ENCODE measurements at places on chromosomes 7 and 10.

- DNase-seq, result no peak
Observed at GRCh38 chr10:36640626-36641025, 484.8 kb upstream of the ANKRD30A start.

DNA sequence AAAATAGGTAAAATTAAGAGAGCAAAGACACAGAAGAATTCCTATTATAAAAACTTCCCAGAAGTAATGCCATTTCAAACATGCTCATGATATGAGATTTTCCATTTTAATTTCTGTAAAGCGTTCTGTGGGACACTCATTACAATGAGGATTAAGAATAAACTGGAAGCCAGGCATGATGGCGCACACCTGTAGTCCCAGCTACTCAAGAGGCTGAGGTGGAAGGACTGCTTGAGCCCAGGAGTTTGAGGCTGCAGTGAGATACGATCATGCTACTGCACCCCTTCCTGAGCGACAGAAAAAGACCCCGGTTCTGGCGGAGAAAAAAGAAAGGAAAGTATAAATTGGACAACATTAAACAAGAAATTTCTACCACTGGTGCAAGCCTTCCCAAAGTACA is 1.5 kb downstream of the DNA2 start:
- no peak for DNase-seq

DNA sequence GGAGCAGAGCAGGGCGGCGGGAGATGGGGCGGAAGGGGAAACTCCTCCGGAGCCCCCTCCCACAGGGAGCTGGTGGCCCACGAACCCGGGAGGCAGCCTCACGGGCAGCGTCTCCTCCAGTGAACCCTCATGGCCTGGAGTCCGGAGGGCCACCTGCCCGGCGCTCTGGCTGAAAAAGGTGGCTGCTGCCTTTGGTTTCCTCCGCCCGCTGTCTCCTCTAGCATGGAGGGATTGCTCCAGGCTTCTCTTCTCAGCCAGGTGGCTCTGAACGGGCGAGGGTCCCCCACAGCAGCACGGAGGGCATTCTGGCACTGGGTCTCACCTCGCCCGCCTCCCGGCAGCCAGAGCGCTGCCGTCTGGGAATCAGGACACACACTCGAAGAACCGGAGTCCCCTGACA is 177.3 kb upstream of the PFKP start:
- DNase-seq, result no peak

GRCh38 chr10:78745441-78745840 is 323.3 kb upstream of the ZMIZ1 start:
- DNase-seq, result no peak

GRCh38 chr7:142750321-142750938 is 1.2 kb downstream of the PRSS1 start:
- no peak for DNase-seq

DNA sequence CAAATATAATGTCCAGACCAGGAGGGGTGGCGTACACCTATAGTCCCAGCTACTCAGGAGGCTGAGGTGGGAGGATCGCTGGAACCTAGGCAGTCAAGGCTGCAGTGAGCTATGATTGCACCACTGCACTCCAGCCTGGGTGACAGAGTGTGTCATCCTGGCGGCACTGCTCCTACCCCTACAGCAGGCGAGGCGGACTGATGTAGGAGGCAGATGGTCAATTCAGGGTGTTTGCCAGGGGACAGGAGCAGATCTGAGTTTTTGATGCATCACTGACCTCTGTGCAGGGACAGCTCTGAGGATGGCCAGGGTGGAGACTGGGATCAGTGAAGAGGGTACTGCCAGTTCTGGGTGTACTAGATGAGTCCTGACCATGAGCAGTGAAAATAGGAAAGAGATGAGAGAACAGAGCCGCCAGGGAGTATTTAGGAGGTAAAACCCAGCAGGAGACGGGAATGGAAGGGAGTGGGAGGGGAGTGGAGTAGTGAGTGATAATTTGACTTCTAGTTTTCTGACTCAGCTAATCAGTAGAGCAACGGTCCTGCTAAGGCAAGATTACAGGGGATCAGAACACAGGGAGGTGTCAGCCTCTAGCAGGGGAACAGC is 75.3 kb downstream of the HIP1 start:
- no peak for DNase-seq

DNA sequence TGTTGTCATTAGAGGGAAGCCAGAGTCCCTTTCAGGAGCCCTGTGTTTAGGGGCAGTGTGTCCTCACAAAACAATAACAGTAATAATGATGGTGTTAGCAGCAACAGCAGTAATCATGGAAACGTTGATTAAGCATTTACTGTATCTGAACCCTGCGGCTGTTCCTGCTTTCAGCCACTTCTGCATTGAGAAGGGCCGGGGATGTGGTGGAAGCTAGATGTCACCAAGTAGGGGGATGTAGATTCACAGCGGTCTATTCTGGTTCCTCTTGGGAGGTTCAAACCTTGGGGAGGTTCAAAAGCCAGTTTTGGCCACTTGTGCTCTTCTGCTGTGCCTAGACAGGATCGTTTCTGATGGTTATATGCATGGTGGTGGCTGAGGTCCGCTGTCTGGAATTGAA is 44.8 kb downstream of the PRPF18 start:
- DNase-seq, result no peak

- DNase-seq, result no peak
Observed at GRCh38 chr10:1301143-1301542, 245.0 kb downstream of the WDR37 start.

DNA sequence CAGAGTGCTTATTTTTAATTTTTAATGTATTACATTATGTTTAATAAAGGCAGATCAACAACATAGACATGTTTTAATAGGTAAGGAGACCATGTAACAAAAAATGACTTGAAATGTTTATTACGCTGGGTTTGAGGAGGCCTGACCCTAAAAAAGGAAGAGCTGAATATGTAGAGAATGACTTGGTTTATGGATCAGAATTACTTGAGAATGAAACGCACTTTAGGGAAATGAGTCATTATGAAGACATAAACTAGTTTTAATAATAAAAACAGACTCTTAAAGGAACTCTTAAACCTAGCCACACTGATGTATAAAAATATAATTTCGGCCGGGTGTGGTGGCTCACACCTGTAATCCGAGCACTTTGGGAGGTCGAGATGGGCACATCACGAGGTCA is 56.5 kb downstream of the CTTNBP2 start:
- DNase-seq, result no peak

DNA sequence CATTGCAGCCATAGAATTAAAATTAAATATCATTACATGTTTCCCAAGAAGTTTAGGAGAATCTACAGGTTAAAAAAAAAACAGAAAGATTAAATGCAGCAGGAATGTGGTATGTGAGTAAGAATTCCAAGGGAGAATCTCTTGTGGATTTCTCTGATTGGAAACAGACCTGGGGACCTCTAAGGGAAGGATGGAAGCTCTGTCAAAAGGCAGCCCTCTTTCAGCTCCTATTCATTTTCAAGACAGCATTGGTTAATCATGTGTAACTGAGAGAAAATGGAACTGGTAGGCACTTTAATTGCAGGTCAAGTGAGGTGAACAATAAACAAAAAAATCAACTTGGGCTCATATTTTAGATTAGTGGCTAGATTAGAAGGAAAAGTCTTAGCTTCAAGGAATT is 81.4 kb upstream of the MTPN start:
- DNase-seq, result no peak

DNA sequence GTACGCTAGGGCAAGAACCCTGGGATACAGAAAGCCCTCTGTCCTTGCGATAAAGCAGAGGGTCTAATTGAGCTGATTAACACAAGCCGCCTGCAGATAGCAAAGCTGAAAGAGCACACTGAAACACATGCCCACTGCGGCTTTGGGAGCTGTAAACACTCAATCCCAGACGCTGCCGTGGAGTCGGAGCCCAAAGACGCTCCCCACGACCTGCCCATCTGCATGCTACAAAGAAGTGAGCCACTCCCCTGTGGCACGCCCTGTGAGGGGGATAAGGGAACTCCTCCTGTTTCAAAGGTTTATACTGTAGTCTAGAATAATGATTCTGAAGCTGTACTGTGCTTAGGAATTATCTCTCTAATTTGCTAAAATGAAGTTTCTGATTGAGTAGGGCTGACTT is 985.6 kb upstream of the GHITM start:
- DNase-seq, result no peak

DNA sequence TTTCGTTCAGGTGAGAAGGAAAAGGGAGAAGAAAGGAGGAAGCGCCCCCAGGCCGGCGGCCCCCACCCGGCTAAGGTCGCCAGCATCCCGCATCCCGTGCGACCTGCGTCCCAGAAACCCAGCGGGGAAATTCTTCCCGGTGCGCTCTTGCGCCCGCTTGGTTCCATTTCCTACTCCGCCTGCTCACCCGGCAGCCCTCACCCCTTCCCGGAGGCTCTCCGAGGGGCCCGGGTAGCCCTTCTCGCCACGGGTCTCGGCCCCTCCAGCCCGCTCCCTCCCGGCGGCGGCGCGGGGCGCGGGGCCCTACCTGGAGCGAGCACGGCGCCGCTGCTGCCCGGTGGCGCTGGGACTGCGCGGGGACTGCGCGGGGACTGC is at the start of gene PRKCQ:
Gene PRKCQ (minus strand): TSS at position 373 of the 375 bp plus-strand sequence. CDS start 65,141 bp downstream, outside the sequence.
- DNase-seq, result no peak

DNA sequence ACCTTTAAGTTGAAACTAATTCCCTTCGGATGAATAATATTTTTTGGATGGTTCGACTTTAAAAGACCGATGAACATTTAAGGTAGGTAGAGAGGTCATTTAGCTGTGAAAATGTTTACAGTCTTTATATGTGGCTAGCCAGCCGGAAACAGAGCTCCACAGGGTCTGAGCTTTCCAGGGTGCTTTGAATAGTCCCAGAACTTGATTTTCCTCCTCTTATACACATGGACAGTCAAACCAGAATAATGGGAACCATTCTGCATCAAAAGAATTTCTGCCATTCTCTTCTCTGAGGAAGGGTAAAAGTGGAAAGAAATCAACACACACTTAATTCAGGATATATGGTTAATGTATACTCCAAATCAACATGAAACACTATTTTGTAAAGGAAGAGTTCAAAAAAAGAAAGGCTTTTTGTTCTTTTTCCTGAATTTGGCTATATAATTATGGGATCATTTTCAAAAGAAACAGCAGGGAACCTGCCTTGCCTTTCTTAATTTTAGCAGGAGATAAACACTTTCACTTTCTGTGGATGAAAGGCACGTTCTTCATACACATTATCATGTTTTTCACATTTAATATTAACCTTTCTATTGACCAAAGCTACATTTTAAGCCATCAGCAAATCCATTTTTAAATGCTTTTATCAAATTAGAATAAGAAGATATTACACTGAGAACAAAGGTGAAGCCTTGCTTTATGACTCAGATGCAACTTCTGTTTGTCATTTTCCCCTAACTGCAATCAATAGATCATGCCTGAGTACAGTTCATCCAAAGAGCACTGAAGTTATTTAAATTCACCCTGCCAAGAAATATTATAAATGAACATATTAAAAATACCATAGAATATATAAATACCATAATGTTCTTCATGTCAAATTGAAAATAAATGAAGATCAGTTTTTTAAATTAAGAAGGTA is 307.3 kb downstream of the THSD7A start:
- DNase-seq, result no peak

GRCh38 chr10:77296534-77297392 is 340.8 kb downstream of the KCNMA1 start:
- DNase-seq, result no peak

GRCh38 chr10:26860443-26861204 is at the start of gene ABI1:
ABI1 (minus strand) TSS chr10:26860958; CDS start chr10:26860863, 95 bp downstream.
- peak; percentile 97 for DNase-seq

- DNase-seq, result no peak
Observed at GRCh38 chr7:66864294-66864693, 56.7 kb upstream of the TMEM248 start.

- no peak for DNase-seq
Observed at GRCh38 chr10:124698545-124699469, 45.4 kb downstream of the FAM53B start.

DNA sequence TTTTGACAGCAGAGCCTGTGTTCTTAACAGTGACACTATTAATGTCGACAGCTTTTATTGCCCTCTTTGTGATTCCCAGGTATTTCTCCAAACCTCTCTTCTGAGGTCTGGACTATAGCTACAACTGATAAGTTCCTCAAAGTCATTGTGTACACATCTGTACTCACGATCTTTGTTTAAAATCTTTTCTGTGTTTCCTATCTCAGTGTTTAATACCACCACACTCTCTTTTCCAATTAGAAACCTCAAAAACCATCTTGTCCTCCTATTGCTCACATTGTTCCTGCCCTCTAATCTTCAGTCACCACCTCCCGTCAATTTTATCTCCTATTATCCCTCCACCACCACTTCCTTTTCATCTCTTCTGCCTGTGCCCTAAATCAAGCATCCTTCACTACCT is 12.9 kb upstream of the WASL start:
- DNase-seq, result no peak

GRCh38 chr7:114218283-114218682 is 196.3 kb upstream of the FOXP2 start:
- no peak for DNase-seq

DNA sequence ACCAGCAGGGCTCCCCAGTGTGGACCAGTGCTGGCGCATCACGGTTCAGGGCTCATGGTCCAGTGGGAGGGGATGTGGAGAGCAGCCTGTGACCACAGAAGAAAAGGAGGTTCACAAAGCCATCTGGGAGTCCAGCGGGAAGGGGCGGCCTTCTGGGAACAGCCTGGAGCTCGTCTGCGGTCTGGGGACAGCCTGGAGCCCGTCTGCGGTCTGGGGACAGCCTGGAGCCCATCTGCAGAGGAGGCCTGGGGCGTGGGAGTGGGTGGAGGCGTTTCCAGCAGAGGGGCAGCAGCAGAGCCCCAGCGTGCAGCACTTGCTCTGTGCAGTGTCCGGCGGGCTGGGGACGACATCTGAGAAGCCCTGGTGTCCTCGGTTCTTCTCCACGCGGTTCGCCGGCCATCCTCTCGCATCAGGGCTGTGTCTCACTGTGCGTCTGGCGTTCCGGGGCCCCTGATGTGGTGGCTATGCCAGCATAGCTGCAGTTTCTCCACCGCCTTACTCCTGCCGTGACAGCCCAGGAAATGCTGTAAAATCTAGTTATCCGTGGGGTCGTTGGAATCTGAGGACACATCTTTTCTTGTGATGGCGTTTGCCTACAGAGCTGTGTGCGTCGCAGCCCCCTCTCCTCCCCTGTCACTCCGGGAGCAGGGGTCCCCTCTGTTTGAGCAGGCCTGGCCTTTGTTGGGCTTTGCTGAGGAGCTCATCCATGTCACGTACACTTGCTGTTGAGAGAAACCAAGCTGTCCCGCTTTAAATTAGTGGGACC is 104.6 kb downstream of the INPP5A start:
- no peak for DNase-seq

DNA sequence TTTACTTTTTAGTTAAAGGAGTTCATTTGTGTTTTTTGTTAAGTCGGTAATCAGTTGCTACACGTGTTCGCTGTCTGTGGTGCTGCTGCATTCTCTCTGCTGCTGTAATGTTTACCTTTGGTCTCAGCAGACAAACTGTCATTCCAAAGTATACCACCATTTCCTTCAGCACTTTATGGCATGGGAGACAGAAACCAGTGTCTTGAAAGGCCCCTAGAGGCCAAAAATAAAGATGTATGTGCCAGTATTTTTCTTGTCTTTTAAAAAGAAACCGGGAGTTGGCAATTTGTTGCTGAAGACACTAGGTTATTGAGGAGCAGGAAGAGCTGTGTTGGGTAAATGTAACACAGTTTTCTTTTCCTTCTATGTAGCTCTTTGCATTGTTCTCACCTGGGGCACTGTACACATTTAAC is 24.1 kb downstream of the ZNF92 start:
- DNase-seq, result no peak
